ENCODE measurements at places on chromosomes 6 and 20. TPM values are rescaled to one million over a fixed set of nuclear protein-coding genes. Genes with fewer than 3 reads are reported as not detected.
A peak's percentile ranks its signal among the peaks of the same experiment; 100 is the strongest.

DNA sequence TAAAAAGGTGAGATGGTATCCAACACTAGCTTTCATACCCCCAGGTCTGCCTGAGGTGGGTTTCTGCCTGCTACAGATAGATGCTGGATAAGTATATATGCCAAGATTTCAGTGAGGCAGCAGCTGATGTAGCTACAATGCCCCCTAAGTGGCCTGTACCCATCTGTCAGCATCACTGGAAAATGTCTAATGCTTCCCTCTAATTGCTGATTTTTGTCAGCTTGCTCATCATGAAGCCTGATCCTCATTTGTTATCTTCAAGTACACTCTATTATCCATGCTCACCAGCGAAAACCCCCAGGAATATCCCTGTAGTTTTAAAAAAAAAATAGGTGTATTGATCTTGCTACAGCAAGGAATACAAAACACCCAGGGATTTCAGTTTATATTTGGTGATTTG lies 32.2 kb downstream of the OPRM1 start:
- no peaks in the 10 kb centered on the region for H3K27me3 ChIP-seq
- H3K27ac ChIP-seq, result no peak overlapping the region
- H3K4me3 ChIP-seq, result no peak overlapping the region
- H3K4me1 ChIP-seq, result no peaks in the 10 kb centered on the region
- H3K36me3 ChIP-seq, result no peaks in the 10 kb centered on the region

DNA sequence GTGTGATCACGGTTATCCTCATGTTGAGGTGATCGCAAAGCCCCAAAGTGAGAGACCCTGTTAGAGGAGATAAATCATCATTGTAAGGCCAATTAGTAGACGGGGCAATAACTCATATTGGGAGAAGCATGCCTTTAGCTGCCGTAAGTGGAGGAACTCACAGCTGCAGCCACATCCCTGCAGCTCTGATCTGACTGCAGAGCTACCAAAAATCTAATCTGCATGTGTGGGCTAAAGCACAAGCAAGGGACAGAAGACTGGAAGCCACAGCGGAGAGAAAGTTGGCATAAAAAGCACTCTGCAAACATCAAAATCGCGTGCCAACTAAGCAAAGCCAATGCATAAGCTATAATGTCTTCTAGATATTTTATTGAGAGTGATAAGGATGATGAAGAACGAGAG lies 79.8 kb downstream of the TBC1D7 start:
- H3K4me1 ChIP-seq, result no peaks in the 10 kb centered on the region
- no peak for DNase-seq
- H3K36me3 ChIP-seq, result no peaks in the 10 kb centered on the region
- H3K27me3 ChIP-seq, result no peaks in the 10 kb centered on the region

The LCA5 gene
- 7.0 TPM for total RNA-seq

The PRSS35 gene
- total RNA-seq, result 0.10 TPM

The KCNG1 gene
- total RNA-seq, result 7.4 TPM

DNA sequence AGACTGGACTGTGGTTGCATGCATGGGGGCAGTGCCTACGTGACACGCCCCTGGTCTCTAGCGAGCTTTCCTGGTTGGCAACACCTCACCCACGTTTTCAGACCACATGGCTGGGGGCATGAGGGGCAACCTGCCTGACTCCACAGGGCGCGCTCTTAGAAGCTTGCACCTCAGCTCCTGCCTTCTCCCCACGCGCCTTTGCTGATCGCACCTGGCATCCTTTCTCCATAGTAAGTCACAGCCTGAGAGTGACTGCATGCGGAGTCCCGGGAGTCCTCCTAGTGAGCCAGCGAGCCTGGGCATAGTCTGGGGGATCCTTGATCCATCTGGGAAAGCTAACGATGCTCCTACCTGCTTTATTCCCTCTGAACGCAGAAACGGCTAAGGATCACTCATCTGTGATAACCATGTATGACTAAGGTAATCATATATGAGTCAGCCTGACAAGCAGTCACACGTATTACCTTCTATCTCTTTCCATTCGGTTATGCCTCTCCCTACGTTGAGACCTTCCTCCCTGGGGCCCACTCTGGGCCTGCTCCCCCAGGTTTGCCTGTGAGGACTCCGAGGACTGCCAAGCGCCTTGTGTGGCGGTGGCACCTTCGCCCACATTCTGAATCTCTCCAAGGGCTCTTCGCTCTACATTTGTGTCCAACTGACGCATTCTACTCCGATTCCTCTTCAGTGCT lies 4.5 kb downstream of the TCFL5 start:
- H3K4me3 ChIP-seq, result no peak overlapping the region
- peaks cover 10% of the 10 kb centered on the region for H3K36me3 ChIP-seq
- no peak overlapping the region for H3K27ac ChIP-seq
- DNase-seq, result no peak
- H3K27me3 ChIP-seq, result no peaks in the 10 kb centered on the region

The RAET1E gene
- total RNA-seq, result 1.8 TPM

GRCh38 chr20:58982406-58983114 lies 1.5 kb downstream of the NELFCD start:
- H3K4me3 ChIP-seq, result peak overlapping the region; percentile 96
- peaks cover 10% of the 10 kb centered on the region for H3K4me1 ChIP-seq
- H3K36me3 ChIP-seq, result peaks cover 6% of the 10 kb centered on the region
- H3K27me3 ChIP-seq, result no peaks in the 10 kb centered on the region

DNA sequence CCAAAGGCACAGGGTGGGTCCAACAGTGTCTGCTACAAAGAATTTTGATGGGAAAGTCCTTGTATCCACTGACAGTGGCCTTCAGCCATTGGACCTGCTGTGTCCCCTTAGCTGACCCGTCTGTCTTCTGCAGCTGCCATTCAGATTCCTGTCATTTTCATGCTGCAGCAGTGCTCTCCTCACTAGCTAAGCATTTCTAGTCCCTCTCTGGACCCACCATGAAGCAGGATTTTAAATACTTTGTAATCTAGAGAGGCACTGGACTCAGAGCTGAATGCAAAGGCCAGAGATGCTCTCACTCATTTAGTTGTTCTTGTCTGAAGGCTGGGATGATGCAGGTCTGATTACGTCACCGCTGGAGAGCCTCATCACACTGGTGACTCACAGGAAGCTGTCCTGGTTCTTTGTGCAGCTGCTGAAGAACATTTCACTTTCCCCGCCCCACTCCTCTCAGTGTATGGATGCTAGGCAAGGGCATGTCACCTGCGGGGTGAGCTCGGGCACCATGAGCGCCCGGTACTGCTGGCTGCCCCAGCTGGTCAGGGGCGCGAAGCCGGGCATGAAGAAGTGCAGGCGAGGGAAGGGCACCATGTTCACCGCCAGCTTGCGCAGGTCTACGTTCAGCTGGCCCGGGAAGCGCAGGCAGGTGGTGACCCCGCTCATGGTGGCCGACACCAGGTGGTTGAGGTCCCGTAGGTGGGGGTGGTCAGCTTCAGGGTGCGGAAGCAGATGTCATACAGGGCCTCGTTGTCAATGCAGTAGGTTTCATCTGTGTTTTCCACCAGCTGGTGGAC lies 19.4 kb upstream of the TUBB2A start:
- no peak overlapping the region for H3K27ac ChIP-seq
- DNase-seq, result peak; percentile 71
- H3K36me3 ChIP-seq, result no peaks in the 10 kb centered on the region
- no peaks in the 10 kb centered on the region for H3K4me1 ChIP-seq
- no peak overlapping the region for H3K4me3 ChIP-seq
- H3K27me3 ChIP-seq, result no peaks in the 10 kb centered on the region

DNA sequence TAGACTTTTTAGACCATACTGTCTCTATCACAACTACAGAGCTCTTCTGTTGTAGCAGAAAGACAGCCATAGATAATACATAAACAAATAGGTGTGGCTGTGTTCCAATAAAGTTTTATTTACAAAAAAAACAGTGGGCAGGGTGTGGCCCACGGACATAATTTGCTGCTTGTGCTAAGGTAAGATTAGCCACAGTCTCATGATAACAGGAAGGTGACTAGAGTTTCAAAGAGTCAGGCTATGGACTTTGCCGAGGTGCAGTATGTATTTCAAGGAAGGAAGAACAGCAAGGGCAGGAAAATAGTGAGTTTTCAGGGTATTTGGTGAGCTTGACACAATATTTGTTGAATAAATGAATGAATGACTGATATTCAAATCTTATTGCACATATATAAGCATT lies 20.2 kb downstream of the SOBP start:
- no peaks in the 10 kb centered on the region for H3K36me3 ChIP-seq
- H3K27ac ChIP-seq, result no peak overlapping the region
- 0 out of 2 replicates have a peak, but pooled peaks cover 5% of the 10 kb centered on the region for H3K4me1 ChIP-seq
- DNase-seq, result no peak

The FOXA2 gene
- total RNA-seq, result 28.0 TPM

GRCh38 chr6:148572676-148573335 lies 174.0 kb upstream of the UST start:
- no peaks in the 10 kb centered on the region for H3K36me3 ChIP-seq
- no peak overlapping the region for H3K4me3 ChIP-seq
- DNase-seq, result no peak
- H3K27ac ChIP-seq, result no peak overlapping the region
- H3K4me1 ChIP-seq, result no peaks in the 10 kb centered on the region

The OR12D2 gene
- total RNA-seq, result not detected

GRCh38 chr6:2166717-2167116 lies 78.7 kb downstream of the GMDS start:
- no peaks in the 10 kb centered on the region for H3K36me3 ChIP-seq
- DNase-seq, result peak; percentile 51
- no peak overlapping the region for H3K27ac ChIP-seq
- H3K4me3 ChIP-seq, result no peak overlapping the region

The ARMH2 gene
- not detected for total RNA-seq

The GNMT gene
- total RNA-seq, result 0.72 TPM

The PRR3 gene
- total RNA-seq, result 16.5 TPM

DNA sequence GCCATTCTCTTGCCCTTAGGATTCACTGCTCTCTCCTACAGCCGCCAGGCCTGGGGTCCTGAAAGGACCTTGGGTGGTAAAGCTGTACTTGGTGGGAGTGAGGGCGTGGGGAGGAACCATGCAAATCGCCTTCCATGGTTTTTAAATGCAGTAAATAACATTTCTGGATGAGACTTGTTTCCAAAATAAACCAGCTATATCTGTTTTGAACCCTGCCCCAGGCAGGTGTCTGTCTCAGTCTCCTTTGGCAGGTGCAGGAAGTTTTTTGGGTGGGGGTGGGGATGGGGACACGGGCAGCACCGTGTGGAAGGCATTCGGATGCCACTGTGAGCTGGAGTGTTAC lies 14.3 kb downstream of the ITPA start:
- DNase-seq, result no peak
- no peaks in the 10 kb centered on the region for H3K36me3 ChIP-seq
- H3K4me3 ChIP-seq, result no peak overlapping the region
- peak overlapping the region; percentile 84 for H3K27ac ChIP-seq
- H3K4me1 ChIP-seq, result peaks cover 64% of the 10 kb centered on the region
- H3K27me3 ChIP-seq, result no peaks in the 10 kb centered on the region

The GPANK1 gene
- 18.3 TPM for total RNA-seq

DNA sequence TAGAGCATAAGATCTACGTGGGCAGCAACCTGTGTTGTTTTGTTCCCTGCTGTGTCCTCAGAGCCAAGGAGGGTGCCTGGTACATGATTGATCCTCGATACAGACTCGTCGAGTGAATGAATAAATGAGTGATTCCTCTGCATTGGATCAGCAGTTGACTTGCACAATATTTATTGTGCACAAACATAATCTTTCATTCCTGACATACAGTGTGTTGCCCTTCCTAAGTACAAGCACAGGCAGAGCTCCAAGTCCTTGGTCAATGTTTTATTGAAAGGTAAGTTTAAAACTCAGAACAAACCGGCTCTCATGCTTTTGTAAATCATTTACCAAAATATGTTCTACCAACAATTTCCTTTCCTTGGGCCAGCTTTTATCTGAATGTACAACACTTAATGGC lies 57.4 kb downstream of the STMND1 start:
- no peak for DNase-seq
- no peak overlapping the region for H3K4me3 ChIP-seq
- no peaks in the 10 kb centered on the region for H3K27me3 ChIP-seq
- H3K4me1 ChIP-seq, result no peaks in the 10 kb centered on the region
- no peaks in the 10 kb centered on the region for H3K36me3 ChIP-seq
- H3K27ac ChIP-seq, result no peak overlapping the region

DNA sequence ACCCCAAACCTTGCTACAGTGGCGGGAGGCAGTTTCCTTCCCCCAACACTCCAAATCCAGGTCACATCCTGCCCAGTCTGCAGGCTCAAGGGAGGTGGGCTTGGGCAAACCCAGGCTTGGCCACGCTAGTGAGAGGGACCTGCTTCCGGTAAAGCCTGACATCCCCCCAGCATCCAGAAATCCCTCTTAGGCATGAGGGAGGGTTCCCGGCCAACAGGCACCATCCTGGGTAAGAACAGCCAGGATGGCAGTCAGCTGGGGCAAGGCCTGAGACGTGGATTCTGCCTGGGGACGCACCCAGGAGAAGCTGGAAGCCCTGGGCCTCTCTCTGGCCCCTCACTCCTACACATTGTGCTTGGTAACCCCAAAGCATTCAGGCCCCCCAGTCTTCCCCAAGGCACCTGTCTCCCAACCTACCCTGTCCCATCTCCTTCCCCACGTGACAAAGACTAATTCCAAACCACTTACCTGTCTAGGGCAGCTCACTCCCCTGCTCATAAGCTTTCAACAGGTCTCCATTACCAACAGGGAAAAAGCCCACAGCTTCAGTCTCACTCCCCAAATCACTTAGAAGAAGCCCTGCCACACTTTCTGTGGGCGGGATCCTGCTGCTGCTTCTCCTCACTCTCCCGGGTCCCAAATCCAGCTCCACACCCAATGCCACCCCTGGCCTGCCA lies 2.1 kb downstream of the C20orf144 start:
- peaks cover 14% of the 10 kb centered on the region for H3K4me1 ChIP-seq
- no peaks in the 10 kb centered on the region for H3K36me3 ChIP-seq
- H3K4me3 ChIP-seq, result peak overlapping the region; percentile 67
- no peak for DNase-seq
- H3K27me3 ChIP-seq, result no peaks in the 10 kb centered on the region

- H3K27me3 ChIP-seq, result no peaks in the 10 kb centered on the region
- H3K4me3 ChIP-seq, result no peak overlapping the region
- H3K36me3 ChIP-seq, result no peaks in the 10 kb centered on the region
- H3K4me1 ChIP-seq, result no peaks in the 10 kb centered on the region
Observed at GRCh38 chr6:93087606-93088005, 331.8 kb downstream of the EPHA7 start.

The CD40 gene
- total RNA-seq, result 14.1 TPM

The HEY2 gene
- total RNA-seq, result not detected
